ENCODE measurements at places on chromosomes 7 and 10.

GRCh38 chr7:90858546-90858945, 262.4 kb downstream of the CDK14 start:
- no peak for ATAC-seq

DNA sequence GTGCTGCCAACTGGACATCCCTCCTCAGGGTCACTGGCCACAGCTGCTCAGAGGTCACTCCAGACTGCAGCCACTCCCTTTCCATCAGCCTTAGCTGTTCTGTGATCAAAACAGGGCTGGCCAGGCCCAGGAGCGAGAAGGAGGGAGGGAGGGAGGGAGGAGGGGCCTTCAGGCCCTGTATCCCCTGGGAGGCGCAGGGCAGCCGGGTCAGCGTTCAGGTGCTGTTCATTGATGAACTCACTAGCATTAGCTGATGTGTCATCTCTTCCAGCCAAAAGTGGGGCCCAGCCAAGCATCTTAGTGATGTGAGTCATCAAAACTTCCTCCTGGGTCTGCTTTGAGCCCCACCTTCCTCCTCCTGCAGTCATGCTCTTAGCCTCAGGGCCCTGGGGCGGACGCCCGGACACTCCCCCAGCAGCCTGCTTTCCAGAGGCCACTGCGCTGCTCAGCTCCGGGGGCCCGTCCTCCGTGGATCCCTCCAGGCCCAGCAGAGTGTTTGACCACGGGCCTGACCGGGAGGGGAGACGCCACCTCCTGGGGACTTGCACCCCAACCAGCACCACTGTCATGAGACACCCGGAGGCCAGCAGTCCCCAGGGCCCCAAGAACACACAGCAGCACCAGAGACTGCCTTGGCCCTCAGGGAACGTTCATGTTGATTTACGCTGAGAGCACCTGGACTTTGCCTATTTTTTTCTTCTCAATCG, 149.2 kb downstream of the PRKAG2 start:
- peak; percentile 95 for ATAC-seq

DNA sequence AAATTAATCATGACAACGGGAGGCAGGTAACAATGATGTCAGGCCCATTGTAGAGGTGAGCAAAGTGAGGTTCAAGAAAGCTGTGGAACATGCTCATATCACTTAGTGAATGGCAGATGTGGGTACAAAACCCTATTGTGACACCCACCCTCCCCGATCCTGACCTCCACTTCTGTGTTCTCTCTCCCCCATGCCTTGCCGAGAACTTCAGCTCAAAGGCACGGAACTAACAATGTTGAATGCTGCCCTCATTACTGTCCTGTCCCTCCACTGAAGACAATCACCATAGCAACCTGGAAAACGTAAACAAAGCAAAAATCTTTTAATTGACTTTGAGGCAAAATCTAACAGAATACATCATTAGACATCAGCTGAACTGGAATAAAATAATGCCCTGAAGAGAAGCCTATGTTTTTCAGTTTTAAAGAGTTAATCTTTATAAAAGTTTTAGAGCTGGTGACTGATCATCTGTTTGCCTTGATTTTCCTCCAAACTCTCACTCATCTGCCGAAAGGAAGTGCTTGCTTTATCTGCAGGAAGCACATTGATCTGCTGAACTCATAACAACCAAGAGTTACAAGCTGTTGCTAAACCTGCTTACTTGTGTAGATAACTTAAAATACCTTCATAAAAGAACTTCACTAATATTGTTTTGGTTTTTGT, 133.6 kb downstream of the CUBN start:
- no peak for ATAC-seq

DNA sequence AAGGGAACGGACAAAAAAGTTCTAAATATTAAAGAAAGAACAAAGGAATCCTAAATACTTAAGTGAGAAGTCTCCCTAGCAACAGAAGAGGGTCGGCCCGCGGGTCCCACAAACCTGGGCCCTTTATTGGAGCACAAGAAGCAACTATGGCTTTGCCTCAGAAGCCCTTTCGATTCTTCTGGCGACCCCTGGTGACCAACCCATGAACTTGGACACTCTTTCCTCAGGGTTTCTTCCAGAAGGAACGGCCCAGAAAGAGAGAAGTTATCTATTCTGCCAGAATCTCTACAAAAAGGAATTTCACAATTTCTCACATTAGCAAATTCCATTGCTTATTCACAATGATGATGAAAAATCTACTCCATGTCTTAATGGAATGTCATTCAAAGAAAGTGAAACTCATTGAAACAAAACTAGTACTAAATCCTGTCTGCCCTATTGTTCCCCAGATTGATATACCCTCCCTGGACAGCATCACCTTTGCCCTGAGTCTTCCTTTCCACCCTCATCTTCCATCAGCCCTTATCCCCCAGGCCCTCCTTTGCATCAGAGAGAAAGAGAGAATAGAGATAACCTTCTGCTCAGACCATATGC, 43.7 kb downstream of the CPVL start:
- no peak for ATAC-seq

DNA sequence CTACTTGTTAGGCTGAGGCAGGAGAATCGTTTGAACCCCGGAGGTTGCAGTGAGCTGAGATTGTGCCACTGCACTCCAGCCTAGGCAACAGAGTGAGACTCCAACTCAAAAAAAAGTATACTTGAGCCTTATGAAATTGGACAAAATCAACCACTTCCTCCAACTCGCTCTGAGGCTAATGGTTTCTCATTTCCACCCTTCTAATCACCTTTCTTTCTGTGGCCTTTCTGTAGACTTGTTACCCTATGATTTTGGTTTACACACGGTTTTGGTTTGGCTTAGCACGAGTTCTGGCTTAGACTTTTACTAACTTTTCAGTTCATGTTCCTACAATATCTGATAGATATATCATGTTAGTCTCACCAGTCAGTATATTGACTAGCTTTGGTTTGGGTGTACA, 152.0 kb downstream of the PHTF2 start:
- no peak for ATAC-seq

Measured in activated CD4-positive, CD25-positive, alpha-beta regulatory T cell treated with anti-CD3 and anti-CD28 coated beads, Interleukin-2, amount 50 U/mL, for 24 hours (primary cell).